ENCODE measurements at places on chromosomes 6 and 20.

DNA sequence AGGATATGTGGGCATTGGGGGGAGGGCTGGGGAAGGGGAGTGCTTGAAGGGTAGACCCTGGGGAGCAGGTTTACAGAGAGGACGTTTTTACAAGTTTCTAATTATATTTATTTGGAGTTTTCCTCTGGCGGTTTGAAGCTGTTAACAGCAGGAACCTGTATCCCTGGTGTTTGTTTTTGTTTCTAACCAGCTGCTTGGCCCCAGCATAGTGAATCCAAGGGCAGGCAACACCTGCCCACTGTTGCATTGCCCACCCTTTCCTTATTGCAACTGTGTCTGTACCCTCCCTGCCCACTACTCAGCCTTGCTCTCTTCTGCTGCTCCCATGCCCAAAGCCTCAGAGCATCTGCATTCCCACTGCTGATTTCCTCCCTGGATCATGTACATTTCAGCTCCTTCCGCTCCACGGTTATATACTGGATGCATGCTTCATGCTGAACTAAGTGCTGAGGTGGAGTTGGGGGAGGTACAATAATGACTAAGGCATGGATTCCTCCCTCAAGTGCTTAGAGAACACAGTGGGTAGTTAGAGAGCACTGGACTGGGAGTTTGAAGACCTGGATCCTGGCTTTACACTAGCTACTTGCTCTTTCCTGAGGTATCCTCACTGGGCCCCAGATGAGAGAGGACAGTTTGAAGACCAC is 6.0 kb downstream of the SCUBE3 start:
- DNase-seq = peak; percentile 74

- DNase-seq = no peak
These were observed 12.7 kb upstream of the ARFGEF2 start for GRCh38 chr20:48908656-48909319.

DNA sequence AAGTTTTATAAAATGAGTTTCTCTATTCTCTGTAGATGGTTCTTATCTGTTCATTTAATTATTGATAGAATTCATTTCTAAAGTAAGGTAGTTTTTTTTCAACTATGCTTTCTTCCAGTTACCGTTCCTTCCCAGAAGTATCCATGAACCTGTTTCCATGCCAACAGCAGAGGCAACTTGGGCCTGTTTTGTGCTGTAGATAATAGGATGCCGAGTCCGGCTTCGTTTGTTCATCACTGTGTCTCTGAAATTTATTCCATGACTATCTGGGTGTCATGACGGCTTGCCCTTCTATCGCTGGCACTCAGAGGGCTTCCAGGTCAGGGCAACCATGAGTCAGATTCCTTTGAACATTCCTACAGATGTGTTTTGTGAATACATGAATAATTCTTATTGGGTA is 190.4 kb downstream of the SYNDIG1 start:
- DNase-seq = no peak

DNA sequence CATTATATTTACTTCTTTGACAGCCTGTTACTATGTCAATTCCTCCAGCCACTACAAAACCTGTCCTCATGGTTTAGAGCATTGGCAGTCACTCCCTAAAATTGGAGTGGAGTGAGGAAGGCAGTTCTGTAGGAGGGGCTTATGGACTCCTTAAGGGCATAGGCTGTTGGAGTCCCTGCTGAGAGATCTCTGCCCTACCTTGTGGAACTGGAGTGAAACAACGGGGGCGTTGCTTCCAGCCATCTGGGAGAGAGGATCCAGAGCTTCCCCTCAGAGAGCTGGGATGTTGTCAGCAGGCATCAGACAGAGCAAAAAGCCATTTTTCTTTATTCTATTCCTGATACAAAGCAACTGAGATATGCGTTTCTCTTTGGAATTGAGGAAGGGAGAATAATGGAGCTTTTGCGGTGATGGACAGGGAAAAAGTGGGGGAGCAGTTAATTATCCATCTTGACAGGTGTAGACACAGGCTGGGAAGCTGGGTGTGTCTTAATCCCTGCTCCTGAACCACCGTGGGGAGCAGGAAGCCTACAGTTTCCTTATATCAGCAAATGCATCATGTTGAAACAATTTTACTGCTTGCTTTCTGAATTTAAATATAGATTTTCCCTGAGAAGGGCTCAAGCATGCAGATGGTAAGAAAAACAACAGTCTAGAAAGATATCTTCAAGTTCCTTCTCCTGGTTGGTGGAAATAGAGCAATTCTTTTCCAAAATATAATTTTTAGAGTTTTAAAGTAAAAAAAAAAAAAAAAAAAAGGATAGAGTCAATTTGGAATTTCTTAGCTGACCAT is 402.5 kb downstream of the PLCB1 start:
- DNase-seq = no peak

GRCh38 chr6:135311446-135312200 is 130.5 kb downstream of the MYB start:
- DNase-seq = peak; percentile 16

GRCh38 chr6:142942805-142943227 is 2.2 kb downstream of the HIVEP2 start:
- no peak for DNase-seq

Measured in COR-L47 (cell line).